ENCODE measurements at places on chromosomes 5 and 9.

DNA sequence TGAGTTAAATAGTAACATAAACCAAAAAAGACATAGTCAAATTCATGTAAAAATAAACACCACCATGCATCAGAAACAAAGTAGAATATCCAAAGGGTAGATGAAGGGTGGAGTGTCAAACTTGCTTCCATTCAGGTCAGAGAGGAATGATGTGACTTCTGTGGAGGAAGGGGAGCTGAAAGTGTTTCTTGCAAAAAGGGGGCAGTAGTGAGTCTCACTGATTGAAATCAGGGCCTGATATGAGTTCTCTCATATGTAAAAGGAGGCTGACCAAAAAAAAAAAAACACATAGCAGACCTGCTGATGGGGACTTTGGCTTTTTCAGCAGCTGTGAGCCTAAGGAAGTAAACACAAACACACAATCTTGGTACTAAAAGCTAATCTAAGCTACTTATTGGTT, 38.8 kb upstream of the RGMB start:
- no peak for DNase-seq

- no peak for DNase-seq
These were observed 56.1 kb upstream of the TUT7 start for GRCh38 chr9:86410281-86410680.

DNA sequence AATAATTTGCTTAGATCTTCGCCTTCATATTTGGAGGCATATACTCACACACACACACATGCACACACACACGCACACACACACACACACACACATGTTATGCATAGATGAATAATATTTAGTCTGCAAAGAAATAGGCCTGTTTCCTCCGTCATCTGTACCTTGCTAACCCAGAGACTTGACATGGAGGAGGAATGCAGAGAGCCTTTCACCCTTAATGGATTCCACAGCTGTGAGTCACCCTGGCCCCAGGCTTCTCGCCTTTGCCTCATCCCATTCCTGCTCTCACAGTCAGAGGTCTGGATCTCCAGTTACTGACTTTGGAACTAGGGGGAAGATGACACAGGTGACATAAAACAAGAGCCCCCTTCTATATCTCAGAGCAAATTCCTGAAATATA, 29.7 kb downstream of the ZNF462 start:
- DNase-seq = no peak

DNA sequence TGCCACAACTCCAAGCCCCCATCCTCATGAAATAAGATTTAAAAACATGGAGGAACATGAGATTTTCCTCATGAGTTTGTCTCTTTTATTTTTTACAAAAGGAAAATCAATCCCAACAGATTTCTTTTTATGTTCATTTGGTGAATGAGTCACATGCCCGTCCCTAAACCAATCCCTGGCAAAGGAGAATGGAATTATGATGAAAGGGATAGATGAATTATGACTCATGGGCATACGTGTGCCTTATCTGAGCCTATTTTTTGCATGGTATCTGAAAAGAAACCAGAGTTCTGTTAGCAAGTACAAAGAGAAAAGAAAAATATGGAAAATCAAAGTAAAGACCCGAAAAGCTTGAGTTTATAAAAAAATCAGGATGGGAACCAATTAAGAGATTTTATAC, 267.5 kb upstream of the TMEM161B start:
- no peak for DNase-seq

GRCh38 chr9:119792242-119792641, 423.0 kb upstream of the BRINP1 start:
- no peak for DNase-seq

DNA sequence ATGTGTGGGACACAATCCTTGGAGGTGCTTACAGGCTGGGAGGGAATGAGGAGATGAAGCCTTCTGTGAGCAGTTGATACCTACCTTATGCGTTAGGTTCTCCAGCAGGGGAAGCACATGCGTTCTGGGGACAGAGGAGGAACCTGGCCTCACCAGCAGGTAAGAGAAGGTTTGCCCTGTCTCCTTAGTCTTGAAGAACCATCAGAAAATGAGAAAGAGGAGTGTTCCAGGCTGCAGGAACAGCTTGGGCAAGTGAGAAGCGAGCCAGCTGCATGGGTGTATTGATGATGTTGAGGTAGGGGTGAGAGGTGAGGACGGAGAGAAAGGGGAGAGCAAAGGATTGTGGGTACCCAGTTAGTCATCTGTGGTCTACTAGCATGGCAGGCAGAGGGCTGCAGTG, 156.9 kb upstream of the MVB12B start:
- DNase-seq = no peak

GRCh38 chr9:120768247-120768646, 25.0 kb downstream of the FBXW2 start:
- no peak for DNase-seq

DNA sequence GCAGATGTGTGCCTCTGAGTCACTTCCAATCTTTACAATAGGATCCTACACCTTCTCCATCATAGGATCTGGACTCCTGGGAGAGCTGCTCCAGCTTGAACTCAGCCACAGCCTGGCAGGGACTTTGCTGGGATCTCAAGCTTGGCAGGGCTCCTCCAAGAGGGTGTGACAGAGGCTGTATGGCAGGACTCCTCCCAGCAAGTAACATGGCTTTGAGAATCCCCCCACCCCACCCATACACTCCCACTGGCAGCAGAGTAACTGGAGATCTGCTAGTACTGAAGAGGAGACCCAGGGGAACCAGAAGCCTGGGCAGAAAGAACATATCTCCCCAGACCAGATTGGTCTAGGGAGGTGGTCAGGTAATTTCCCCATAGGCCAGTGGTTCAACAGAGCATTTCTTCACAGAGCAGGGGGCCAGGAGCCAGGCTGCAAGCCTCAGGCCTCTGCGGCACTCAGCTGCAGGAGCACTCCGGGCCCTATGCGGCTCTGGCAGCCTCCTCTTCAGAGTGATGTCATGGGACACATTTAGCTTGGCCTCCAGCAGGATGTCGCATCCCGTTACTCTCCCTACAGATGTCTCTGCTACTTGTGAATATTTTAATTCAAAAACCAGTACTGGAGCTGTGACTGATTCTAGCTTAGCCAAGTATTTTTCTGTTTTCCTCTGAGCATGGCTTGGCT, 1.7 kb upstream of the ACSL6 start:
- no peak for DNase-seq

DNA sequence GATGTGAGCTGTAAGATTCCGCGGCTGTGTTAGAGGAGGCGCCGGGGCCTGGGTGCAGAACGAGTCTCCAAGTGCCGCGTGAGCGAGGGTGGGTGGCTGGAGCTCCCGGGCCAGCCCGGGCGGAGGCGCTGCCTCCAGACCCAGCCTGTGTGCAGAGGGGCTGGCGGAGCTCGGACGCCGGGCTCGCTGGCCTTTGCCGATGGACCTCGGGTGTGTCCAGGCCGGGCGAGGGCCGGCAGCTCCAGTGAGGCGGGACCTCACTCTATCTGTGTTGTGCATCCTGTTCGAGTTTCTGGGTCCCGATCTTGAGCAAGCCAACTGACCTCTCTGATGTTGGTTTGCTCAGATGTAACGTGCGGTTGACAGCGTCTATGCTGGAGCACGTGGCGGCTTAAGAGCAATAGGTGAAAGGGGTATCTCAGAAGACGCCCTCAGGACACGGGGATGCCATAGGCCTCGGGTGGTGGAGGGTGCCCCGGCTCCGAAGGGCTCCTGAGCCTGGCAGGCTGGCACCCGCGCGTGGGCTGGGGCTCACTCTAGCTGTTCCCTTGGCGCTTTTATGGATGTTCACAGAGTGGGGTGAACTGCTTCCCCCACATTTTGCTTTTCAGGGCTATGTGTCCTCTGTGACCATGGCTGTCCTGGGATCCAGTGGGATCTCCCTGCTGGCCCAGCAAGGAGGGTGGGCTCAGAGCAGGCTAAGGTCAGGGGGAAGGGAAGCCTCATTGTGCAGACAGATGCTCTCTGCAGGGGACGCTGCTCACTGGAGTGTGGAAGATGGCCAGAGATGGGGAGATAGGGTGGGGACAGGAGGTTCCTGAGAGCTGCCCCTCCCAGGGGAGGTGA, 69.8 kb downstream of the MRPL36 start:
- DNase-seq = no peak

DNA sequence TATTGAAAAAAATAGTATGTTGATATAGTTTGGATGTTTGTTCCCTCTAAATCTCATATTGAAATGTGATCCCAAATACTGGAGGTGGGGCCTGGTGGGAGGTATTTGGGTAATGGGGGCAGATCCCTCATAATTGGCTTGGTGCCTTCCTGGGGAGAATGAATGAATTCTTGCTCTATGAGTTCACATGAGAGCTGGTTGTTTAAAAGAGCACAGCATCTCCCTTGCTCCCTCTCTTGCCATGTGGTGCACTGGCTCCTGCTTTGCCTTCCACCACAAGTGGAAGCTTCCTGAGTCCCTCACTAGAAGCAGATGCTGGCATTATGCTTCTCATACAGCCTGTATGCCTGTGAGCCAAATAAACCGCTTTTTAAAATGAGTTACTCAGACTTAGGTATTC, 154.8 kb downstream of the ADAMTS6 start:
- DNase-seq = no peak

DNA sequence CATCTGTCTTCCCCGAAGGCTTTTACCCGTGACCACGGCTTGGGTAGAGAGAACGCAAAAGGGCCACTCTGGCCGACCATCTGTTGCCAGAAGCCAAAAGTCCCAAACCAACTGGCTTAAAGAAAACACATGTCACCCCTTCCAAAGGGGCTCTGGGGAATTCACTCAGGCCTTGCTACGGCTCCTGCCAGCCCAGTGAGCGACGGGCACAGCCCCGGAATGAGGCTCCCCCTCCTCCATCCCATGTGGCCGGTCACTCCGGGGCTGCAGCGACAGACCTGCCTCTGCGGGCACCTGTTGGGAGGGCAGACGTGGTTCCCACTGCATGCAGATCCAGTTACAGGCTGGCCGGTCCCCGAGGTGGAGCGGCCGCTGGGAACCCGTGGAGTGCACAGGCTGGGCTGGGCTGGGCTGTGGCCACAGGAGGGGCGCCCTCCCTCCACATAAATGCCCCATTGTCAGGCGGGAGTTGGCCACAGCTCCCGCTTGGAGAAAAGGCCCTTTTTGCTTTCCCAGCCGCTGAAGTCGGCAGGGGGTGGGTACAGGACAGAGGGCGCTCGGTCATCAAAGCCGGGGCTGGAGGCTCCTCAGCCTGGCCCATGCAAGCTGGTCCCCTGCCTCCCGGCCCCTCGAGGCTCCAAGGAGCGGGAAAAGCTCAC, 19.9 kb downstream of the NOTCH1 start:
- DNase-seq = no peak

DNA sequence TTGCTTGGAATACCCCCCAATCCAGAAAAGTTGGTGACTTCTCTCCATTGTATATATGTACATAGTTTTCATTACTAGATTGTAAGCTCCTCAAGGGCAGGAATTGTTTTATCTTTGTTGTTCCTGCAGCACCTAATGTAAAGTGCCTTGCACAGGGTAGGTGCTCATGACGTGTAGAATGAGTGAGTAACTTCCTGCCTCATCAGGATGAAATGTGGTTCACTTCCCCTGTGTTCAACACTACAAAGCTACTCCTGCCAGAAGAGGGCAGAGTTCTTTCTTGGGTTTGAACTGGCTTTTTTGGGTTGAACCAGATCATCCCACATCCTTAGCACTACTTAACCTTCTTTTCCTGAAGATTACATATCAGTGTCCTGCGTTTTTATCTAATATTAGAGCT, 23.9 kb downstream of the GTF3C4 start:
- no peak for DNase-seq

- no peak for DNase-seq
These were observed 518.7 kb downstream of the LRRC70 start for GRCh38 chr5:63097286-63097685.

- no peak for DNase-seq
These were observed 209.3 kb upstream of the PPP1R2B start for GRCh38 chr5:156640691-156641241.

- DNase-seq = no peak
These were observed 14.3 kb downstream of the PDE8B start for GRCh38 chr5:77224672-77225355.

- no peak for DNase-seq
These were observed 597.0 kb downstream of the PTPRD start for GRCh38 chr9:10015755-10016154.

GRCh38 chr5:126369995-126370731, 53.0 kb upstream of the GRAMD2B start:
- no peak for DNase-seq

GRCh38 chr5:133142782-133143181, 91.0 kb downstream of the HSPA4 start:
- DNase-seq = no peak

DNA sequence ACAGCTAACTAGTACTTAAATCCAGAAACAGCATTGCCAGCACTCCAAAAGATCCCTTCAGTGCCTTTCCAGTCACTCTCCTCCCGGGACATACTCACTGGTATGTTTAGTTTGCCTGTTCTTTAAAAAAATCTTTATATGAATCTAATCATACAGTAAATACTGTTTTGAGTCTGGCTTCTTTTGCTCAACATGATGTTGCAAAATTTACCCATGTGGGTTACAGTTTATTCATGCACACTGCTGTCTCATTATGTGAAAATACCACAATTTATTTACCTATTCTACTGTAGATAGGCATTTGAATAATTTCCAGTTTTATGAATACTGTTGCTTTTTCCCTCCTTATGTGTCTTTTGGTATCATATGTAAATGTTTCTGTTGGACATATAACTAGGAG, 13.5 kb downstream of the NDFIP1 start:
- DNase-seq = no peak

DNA sequence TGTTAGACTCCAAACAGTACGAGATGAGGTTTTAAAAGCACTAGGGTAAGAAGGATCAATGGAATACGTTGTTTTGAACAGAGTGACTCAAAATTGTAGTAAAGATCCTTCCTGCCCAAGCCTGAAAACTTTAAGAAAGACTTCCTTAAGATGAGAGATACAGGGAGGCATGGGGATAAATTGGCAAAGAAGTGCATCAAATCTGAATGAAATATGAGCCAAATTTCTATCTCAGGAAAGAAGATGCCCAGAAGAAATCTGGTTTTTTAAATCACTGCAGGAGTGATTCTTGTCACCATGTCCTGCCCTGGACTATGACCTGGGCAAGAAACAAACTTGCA, 14.9 kb downstream of the FCN2 start:
- DNase-seq = no peak

DNA sequence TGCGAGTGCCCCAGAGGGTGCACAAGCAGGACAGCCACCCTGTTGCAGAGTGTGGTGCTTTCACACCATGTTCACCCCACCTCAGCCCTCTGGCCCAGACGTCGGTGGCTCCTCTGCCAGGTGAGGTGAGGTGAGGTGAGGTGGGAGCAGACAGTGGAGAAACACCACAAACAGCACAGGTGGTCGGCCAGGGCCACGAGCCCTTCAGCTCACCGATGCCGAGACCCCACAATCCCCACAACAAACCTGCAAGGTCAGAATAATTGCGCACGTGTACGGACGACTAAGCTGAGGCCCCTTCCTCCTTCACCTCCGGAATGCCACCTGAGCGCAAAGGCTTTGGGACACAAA, 10.5 kb downstream of the BRD3 start:
- no peak for DNase-seq
